CD4-positive, alpha-beta T cell treated with Interleukin-17A for 4 hours (primary cell): ENCODE measurements at places on chromosomes 12 and 14.
A peak's percentile ranks its signal among the peaks of the same experiment; 100 is the strongest.

- DNase-seq = no peak
Observed at GRCh38 chr14:23399591-23399990, 8.5 kb downstream of the MYH6 start.

GRCh38 chr14:89251061-89251460 lies 166.0 kb downstream of the FOXN3 start:
- DNase-seq = no peak

DNA sequence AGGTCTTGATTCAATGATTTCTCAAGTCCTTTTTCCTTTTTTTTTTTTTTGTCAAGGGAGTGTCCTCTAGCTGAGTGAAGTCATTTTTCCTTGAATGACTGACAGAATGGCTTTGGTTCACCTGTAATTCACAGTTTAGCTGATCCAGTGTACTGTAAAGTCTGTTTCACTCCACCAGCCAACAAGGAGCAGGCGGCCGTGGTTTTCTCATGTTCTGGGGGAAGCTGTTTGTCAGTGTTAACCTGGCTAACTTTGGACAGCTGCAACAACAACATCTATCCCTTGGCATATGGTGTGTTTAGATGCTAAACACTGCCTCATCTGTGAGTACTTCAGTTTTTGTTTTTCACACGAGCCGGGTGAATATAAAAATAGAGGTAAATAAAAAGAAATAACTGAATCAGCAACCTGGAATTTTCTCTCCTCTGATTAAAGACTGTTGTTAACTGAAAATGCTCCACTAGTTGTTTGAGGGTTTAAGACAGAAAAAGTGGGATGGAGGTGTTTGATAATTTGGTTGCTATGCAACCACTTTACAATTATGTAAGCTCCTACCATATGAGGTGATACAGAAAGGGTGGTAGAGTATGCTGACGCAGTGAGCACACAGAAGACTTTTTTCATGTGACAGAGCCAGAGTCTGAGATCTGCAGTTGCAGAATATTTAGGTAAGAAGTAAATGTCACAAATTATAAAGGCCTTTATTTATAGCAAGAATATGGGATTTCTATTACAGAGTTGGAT lies 50.3 kb upstream of the SLC2A13 start:
- no peak for DNase-seq

GRCh38 chr14:55832122-55832911 lies 252.3 kb downstream of the KTN1 start:
- no peak for DNase-seq

GRCh38 chr14:59055439-59056045 lies 132.9 kb upstream of the DAAM1 start:
- peak; percentile 33 for DNase-seq

- DNase-seq = no peak
Observed at GRCh38 chr14:65024957-65025356, 38.3 kb downstream of the FNTB start.

GRCh38 chr12:133145981-133146380 lies 15.6 kb downstream of the ZNF10 start:
- no peak for DNase-seq

GRCh38 chr14:91371011-91371989 lies 46.3 kb downstream of the CCDC88C start:
- peak; percentile 34 for DNase-seq

DNA sequence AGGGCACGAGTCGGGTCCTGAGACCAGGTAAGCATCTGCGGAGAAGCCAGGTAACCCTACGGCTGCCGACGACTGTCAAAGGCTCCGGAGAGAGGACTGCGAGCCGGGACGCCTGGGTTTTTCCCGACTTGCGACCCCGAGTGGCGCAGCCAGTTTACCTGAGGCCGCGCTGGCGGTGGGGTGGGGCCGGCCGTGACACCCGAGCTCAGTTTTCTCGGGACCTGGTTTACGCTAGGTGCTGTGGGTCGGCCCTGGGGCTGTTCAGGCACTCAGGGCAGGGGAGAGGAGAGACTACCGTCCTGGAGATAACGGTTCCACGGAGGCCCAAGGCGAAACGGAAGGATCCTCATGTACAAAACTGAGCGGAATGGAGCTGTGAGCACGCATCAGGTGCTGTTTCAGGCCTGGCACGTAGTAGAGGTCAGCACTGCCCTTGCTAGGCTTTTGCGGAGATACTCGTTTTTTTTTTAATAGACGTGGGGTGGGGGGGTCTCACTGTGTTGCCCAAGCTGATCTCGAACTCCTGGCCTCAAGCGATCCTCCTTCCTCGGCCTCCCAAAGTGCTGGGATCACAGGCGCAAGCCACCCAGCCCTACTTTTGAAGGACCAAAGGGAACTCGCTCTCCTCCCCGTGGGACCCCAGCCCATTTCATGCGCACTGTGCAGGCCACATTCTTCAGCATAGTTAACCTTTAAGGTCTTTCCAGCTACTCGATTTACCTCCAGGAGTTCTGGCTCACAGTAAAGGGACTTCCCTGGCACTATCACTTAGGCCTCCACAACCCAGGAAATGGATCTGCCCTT lies 471 bp downstream of the MTRFR start:
- DNase-seq = no peak

DNA sequence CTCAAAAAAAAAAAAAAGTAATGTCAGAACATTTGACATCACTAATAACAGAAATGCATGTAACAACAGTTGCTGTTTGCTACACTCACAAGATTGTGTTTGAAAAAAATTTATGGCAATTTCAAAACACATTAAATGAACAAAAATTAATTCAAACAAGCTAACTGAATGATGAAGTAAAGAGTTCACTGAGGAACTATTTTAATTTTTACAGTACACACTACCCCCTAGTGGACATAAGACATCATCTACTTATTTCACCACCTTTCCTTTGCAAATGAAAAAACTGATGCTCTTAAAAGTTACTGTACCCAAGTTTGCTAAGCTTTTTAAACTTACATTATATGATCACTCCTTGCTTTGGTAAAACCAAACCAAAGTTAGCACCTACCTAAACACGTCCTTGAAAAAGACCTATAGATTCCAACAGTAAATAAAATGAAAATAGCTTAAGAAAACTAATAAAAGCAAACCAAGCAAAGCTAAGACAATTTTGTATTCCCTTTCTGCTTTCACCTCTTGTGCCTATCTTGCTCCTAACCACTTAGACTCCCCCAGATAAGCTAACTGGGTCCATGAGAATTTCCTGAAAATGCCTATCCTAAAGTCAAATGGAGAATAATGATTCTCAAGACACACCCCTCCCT lies 22.2 kb downstream of the UBE2N start:
- DNase-seq = no peak

- DNase-seq = no peak
Observed at GRCh38 chr14:76930549-76930948, 98.0 kb downstream of the IRF2BPL start.

- DNase-seq = no peak
Observed at GRCh38 chr12:124655698-124656516, 88.5 kb upstream of the NCOR2 start.

DNA sequence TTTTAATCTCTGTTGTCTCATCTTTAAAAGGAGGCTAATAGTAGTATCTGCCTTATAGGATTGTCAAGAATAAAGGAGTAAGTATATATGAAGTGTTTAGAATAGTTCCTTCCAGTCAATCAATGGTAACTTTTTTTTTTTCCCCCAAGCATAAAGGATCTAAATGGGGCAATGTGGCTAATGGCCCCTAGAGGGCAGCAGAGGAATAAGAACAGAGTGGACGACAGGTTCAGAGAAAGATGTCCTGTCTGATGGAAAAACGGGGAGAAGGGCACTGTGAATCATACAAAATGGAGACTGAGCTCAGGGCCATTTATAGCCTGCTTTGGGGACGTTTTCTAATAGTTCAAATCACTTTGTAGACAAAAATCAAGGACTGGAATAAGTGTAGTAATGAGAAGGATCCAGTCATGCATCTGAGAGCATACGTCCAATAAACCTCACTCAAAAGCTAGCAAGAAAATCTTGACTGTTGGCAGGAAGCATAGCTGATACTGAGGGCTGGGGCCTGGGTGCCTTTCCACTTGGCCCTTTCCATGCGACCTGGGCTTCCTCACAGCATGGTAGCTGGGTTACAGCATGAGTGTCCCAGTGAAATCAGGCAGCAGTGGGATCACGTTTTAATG lies 51.3 kb downstream of the IFNG-AS1 start:
- peak; percentile 72 for DNase-seq

- DNase-seq = no peak
Observed at GRCh38 chr12:12791756-12792369, 6.4 kb downstream of the APOLD1 start.

DNA sequence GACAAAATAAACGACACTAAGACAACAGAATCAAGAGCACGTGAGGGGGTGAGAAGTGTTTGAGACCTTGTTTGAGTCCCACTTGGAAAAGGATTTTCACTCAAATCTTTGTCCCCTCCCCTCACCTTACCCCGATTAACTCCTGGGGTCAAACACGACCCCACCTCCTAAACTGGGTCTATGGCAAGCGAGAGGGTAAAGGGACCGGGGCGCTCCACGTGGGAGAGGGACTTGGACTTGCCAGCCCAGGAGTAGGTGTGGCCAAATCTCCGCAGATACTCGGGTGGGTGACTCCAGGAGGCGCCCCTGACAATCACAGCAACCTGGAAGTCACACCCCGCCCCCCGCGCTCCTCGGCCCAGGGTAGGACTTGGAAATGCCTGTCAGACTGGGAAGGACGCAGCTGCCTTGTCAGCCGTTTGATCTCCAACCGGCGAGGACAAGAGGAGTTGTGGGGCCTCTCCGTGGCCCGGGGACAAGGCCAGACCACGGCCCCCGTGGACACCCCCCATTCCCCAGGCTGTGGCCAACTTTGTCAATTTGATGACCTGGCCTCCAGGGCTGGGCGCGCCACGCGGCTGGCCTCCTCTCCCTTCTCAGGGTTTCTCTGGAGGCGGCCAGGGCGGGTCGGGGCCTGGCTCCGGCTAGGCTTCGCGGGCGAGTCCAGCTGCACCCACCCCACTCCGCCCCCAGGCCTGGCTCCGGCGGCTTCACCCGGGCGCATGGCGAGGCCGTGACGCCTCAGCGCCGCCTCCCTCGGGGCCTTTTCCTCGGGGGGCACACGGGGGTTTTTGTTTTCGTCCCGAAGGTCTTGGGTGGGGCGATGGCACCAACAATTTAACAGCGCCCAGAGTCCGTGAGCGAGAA lies 1.1 kb upstream of the BCL11B start:
- peak; percentile 54 for DNase-seq

DNA sequence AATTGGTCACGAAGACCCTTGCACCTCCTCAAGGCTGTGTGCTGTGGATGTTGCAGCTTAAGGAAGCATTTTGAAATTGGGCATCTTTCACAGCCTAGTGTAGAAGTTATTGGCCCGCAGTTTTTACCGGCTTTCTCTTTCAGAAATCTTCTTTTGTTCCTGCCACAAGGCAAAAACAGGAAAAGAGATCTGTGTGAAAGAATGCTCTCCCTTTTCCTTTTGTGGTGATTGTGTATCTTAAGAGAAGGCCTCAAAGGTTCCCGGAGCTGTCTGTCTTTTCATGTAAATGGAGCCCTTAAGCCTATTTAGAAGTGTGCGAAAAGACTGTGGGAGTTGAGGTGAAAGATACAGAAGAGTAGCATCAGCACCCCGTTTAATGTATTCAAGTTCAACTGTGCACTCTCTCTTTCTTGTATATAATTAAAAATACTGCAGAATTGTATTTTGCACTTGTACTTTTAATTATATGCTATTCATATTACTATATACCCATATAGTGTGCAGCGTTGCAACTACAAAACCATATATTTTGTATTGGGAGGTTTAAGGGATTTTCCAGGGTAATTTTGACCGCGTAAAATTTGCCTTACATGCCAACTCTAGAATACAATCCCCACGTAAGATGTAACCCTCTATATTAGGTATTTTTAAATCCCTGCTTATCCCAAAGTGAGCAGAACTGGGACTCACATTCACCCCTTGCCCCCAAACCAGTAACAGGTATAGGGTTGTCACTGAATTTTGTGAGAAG lies 441.7 kb downstream of the RAD51B start:
- DNase-seq = peak; percentile 34

DNA sequence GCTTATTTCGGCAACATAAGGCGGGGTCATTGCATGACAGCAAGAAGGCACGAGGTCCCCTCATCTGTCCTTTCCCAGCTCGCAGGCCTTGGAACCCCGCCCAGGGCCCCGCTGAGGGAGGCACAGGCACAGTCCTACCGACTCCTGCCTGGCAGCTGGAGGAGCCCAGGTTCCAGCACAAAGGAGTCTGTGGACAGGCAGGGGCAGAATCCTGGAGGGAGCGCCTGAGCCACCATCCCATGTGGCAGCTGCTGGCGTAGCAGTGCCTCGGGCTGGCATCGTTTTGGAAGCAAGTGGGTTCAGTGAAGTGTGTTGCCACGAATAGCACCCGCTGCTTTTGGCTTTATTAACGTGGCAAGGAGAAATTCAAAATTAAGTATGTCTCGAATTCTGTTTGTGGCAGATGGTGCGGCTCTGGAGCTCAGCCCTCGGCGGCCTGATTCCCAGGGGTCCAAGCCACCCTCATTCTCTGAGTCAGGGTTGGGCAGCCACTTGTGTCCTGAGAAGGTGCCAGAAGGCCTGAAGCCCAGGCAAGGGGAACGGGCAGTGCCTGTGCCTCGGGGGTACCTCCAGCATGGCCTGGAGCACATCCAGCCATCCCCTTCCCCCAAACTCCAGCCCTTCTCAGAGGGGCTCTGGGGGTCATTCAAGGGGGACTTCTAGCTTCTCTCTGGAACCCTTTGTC lies 35.9 kb downstream of the SLC8B1 start:
- no peak for DNase-seq

- no peak for DNase-seq
Observed at GRCh38 chr12:50344245-50344644, 52.2 kb downstream of the FAM186A start.

DNA sequence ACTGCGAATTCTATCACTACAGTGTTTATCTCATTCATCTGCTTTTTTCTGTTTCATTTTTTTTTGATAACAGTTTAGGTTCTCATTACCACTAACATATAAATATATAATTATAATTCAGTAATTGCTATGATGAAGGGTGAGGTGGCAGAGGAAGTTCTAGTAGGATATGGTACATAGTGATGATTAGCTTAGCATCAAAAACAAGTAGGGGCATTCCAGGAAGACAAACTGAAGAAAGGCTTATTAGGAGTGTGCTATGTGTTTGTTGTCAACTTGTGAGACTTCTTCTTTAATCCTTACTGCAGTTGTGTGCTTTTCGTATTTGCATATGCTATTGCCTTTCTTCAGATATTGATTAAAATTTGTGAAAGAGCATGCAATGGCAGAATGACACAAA lies 20.6 kb downstream of the FUT8 start:
- no peak for DNase-seq

GRCh38 chr12:45217846-45218245 lies 2.0 kb downstream of the ANO6 start:
- DNase-seq = no peak

DNA sequence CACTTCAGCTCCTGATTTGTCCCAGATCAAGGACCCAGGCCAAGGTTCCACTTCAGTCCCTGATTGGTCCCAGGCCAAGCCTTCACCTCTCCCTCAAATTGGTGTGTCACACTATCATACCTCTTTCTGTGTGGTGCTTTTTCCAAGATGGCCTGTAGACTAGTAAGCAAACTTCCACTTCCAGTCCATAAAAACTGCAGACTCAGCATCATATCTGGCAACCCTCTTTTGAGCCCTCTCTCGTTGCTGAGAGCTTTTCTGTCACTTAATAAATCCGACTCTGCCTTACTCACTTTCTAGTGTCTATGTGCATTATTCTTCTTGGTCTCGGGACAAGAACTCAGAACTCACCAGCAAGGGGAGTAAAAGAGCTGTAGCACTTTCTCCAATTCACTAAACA lies 1395.1 kb downstream of the LRFN5 start:
- DNase-seq = no peak
